ENCODE measurements at places on chromosomes 7 and 10.

DNA sequence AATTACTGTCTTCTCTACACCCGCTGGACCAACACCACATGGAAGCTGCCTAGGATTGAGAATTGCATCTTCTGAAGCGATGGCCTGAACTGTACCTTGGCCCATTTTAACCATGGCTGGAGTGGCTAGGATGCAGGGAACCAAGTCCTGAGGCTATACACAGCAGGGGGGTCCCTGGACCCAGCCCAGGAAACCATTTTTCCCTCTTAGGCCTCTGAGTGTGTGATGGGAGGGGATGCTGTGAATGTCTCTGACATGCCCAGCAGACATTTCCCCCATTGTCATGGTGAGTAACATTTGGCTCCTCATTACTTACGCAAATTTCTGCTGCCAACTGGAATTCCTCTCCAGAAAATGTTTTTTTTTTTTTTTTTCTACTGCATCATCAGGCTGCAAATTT is 822.7 kb downstream of the PCDH15 start:
- no peak for DNase-seq

DNA sequence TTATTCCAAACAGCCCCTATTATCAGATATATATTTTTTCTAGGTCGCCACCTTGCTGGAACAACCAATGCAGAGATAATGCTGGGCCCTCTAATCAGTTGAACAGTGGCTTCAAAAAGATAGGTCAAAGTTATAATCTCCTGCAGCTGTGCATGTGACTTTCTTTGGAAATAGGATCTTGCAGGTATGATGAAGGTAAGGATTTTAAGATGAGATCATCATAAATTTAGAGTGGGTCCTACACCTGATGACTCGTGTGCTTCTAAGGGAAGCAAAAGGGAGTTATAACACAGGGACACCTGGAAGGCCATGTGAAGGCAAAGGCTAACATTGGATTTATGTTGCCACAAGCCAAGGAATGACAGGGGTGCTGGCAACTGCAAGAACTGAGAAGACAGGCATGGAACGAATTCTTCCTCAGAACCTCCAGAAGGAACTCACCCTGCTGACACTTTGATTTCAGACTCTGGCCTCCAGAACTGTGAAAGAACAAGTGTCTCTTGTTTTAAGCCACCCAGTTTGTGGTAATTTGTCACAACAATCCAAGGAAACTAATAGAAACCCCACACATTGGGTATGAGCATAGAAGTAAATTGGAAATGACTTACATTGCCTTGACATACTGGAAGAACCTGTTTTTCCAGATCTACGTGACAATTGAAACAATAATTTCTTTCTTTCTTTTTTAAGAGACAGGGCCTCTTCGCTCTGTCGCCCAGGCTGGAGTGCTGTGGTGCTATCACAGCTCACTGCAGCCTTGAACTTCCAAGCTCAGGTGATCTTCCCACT is 34.4 kb downstream of the CCDC71L start:
- peak; percentile 85 for DNase-seq

DNA sequence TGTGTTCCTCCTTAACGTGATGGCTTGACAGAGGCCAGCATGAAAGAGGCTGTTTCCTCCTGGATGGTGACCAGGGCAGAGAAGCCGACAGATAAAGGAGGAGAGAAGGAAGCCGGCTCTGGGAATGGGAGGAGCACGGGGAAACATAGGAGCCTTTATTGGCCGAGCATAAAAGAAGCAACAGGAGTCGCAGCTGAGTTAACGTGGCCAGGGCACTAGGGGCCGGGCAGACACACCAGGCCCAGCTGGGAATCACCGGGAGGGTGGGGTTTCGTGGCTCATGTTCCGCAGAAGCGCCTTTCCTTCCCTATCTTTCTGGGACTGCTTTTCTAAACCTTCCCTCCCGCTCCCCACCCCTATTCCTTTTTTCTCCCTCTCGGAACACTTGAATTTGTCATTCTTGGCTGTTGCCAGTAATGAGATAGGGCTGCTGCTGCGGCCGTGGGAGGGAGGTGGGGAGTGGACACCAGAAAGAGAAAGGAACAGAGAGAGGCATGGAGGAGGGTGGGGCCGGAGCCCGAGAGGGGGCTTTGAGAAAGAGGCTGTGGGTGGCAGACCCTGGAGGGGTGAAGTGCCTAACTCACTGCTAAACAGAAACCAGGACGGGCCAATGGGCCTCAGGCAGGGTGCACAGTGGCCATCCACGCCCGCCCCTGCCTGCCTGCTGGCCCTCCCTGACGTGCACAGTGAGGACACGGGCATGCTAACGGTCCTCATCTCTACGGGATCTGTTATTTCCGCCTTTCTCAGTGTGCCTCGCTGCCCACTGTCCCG is 65.2 kb downstream of the COL13A1 start:
- DNase-seq, result peak; percentile 37

GRCh38 chr7:138726288-138726687 is 25.1 kb upstream of the SVOPL start:
- DNase-seq, result no peak

GRCh38 chr10:124436191-124436638 is 13.6 kb downstream of the NKX1-2 start:
- peak; percentile 98 for DNase-seq

DNA sequence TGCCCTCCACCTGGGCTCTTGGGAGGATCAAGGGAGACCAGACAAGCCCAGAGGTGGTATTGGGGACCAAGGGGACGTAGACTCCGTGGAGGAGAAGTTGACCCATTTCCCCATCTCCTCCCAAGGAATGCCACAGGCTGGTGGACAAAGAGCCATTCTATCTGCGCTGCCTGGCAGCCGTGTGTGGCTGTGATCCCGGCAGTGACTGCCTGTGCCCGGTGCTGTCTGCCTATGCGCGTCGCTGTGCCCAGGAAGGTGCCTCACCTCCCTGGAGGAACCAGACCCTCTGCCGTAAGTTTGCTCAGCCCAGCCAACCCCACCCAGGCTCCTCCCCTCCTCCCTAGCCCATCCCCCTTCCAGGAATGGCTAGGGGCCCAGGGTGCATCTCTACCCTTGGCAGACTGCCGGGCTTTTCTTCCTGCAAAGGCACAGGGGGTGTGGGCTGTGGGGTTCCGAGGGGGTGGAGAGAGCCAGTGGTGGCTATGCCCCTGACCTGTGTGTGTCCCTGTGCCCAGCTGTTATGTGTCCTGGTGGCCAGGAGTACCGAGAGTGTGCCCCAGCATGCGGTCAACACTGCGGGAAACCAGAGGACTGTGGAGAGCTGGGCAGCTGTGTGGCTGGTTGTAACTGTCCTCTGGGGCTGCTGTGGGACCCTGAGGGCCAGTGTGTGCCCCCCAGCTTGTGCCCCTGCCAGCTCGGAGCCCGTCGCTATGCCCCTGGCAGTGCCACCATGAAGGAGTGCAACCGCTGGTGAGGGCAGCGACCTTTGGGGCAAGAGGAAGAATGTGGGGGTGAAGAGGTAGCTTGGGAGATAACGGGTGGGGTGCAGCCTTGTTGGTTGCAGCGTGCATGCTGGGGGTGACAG is 10.2 kb upstream of the ZNF467 start:
- no peak for DNase-seq

DNA sequence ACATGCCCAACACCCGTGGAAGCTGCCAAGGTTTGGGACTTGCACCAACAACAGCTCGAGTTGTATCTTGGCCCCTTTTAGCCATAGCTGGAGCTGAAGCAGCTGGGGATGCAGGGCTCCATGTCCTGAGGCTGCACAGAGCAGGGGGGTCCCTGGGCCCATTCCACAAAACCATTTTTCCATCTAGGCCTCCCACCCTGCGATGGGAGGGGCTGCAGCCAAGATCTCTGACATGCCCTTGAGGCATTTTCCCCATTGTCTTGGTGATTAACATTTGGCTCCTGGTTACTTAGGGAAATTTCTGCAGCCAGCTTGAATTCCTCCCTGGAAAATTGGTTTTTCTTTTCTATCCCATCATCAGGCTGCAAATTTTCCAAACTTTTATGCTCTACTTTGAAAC is 637.8 kb upstream of the VSTM2A start:
- no peak for DNase-seq

DNA sequence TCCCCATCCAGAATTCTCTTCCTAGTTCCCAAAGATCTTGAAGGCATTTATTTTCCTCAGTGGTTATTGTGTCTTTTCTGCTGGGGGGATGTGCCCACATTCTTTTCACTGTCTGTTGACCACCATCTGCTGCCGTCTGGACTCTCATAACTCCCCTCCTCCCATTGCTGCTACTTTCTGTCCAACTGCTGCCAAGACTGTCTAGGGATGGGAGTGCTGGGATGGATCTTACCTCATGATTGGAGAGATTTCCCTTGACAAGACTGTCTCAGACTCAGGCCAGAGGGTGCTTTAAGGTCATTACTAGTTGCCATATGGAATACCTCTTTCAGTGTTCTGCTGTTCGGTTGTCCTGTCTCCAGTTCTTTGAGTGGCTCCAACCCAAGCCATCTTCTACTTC is 141.6 kb downstream of the C1GALT1 start:
- no peak for DNase-seq

DNA sequence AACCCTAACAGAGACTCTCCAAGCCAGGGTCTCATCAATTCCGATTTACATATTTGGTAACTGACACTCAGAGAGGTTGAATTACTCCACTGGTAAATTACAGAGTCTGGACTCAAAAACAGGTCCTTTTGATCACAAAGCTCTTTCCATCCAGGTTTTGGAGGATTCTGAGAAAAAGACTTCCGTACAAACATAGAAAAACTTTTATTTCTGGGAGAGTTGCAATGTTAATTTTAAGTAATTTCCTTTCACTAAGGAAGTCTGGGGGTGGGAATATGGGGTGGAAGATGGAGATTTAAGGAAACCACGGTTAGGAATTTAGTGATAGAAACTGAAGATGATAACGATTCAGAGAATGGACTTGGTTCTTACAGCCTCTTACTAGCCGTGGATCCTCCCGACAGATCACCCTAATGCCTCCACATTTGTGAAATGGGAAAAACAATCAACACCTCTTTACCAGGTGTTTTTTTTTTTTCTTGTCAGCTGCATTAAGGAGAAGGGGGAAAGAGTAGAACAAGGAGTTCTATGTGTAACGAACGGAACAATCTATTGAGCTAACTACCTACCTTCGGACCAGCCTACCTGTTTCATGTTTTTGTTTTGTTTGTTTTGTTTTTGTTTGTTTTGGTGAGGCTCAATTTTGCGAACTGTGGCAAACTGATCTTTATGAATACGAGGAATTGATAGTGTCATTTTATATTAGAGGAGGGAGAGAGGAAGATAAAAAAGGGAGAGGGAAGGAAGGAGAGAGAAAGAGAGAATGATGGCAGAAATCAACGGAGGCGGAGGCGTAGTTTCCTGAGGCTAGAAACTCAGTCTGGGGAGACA is 1.7 kb upstream of the RBM20 start:
- no peak for DNase-seq

GRCh38 chr10:112716924-112717413 is 233.1 kb upstream of the TCF7L2 start:
- peak; percentile 36 for DNase-seq

DNA sequence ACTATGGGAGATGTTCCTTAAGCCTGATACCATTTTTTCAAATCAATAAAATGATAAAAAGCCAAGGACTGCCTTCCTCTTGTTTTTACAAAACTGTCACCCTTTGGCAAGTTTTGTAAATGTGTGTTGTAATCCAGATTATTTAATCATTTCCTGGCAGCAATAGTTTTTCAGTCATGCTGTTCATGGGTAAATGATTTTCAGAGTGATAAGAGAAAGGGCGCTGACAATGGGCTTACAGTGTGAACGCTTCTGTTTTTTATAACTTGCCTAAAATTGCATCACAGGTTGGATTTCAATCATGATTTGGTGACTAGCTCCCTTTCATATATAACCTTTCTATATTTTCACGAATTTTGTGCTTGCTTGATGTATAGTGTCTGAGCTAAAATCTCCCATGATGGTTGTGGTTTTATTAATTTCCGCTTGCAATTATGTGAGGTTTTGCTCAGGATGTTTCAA is 19.0 kb upstream of the DMBT1 start:
- DNase-seq, result no peak

GRCh38 chr10:102632394-102633111 is 11.7 kb upstream of the TRIM8 start:
- DNase-seq, result no peak

GRCh38 chr7:12607134-12607533 is 36.6 kb downstream of the SCIN start:
- no peak for DNase-seq

- no peak for DNase-seq
Measured at GRCh38 chr7:56091591-56091990, 1.2 kb downstream of the PHKG1 start.

DNA sequence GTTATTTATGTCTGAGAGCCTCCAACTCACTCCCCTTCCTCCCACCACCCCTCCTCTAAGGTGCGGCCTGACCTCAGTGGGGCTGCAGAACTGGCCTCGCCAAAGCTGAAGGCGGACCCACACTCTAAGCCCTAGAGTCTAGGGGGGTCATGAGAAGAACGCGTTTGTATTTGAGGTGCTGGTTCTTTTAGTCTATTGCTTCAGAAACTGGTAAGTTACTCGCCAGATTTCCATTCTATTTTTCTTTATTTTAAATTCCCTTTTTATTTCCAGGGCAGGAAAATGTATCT is 357.5 kb downstream of the DNAJB6 start:
- DNase-seq, result no peak

DNA sequence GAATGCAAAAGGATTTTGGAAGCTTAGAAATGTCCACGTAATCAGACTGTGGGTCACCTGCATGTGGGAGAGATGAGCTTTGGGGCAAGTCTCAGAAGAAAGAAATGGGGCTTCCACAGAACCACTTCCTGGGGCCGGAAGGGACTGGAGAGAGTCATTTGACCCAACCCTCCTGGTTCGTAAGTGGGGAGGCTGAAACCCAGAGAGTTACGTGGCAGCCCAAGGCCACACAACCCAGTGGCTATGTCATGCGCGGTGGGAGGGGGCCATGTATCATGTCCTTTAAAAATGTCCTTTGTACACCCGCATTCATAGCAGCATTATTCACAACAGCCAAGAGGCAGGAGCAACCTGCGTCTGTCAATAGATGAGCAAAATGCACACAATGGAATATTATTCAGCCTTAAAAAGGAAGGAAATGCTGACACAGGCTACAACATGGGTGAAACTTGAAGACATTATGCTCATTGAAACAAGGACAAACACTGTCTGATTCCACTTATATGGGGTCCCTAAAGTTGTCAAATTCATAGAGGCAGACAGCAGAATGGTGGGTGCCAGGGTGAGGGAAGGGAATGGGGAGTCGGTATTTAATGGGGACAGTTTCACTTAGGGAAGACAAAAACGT is 15.1 kb downstream of the CAMK2B start:
- no peak for DNase-seq

DNA sequence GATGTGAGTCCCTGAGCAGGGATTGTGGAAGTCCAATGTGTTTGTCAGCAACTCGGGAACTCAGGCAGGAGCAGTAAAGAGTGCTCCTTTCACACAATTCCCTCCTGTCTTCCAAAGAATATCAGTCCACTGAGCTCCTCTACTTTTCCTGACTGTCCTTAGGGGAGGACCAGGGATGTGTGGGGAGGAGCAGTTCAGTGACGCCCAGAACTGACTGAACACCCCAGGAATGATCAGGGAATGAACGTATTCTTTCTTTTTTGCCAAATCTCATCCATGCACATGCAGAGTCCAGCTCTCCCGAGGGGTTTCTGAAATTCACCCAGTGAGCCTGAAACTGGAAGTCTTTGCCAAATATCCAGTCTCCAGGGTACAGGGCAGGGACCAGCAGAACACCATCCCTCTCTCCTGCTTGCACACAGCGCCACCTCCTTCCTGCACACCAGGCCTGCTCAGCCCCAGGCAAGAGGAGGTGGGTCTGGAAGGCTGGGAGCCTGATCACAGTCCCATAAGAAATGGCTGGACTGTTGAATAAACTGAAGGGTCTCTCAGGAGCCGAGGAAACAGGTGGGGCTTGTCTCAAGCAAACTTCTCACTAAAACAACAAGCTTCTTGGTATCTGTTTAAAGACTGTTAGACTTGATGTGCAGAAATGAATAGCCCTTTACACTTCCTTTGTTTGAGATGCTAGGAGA is 294.7 kb downstream of the C7orf25 start:
- no peak for DNase-seq

- DNase-seq, result no peak
Measured at GRCh38 chr7:105594034-105594433, 12.7 kb upstream of the EFCAB10 start.

Measured in epithelial cell of esophagus (primary cell).